ENCODE measurements at places on chromosomes 12 and 14. TPM values are rescaled to one million over a fixed set of nuclear protein-coding genes. Genes with fewer than 3 reads are reported as not detected.

DNA sequence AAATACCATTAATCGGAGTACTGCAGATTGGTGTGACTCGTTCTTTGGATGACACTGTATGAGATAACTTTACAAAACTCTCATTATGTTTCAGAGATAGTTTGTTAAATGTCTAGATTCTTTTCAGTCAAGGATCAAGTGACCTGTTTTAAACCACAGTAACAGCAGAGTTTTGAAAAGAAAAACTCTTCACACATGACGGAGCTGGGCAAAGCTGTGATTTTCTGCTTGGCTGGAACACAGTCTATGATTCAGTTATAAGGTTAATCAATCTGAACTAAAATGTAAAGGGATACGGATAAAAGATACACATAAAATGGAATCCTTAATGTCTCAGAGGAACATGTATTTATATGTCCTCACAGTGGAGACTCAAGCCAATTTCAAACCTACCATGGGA, 573.2 kb downstream of the PRKD1 start:
- no peak for DNase-seq

GRCh38 chr12:91511795-91512420, 329.3 kb upstream of the DCN start:
- no peak for DNase-seq

- DNase-seq, result no peak
Measured at GRCh38 chr12:52230364-52231281, 2.4 kb upstream of the KRT7 start.

GRCh38 chr12:66493819-66494218, 185.1 kb downstream of the GRIP1 start:
- DNase-seq, result no peak

Gene TAS2R8
- not detected for polyA plus RNA-seq
